Midbrain (tissue), 1 donor: ENCODE measurements at places on chromosomes 4 and X.

GRCh38 chrX:109889289-109890006 lies 113.5 kb upstream of the TMEM164 start:
- DNase-seq, result peak; percentile 33

DNA sequence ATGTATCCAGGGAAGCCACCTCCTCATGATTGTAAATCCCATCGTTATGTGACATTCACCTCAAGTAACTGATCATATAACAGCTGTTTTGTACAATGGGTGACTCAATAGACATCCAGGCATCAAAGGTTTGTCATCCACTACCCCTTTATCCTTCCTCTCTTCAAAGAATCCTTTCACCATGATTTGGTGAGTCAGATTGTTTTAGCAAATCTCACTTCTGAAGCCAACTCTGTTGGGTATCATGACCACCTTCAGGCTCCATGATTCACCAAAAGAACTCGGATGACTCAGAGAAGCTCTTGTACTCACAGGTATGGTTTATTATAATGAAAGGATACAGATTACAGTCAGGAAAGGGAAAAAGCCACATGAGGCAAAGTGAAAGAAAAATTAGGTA lies 132.1 kb downstream of the PWWP3B start:
- no peak for DNase-seq

DNA sequence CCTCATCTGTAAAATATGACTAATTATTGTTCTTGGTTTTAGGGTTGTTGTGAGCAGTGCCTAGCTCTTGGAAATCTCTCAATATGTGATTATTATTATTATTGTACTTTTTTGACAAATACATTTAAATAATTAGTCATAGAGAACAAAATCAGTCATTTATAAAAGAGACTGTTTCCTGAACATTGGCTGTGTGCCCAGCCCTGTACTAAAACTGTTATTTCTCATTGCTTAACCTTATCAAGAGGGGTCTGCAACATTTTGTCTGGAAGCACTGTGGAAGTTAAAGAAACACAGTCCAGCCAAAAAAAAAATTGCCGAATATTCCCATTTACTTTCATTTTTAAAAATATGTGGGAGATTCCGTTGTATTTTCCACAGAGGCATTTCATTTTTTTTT lies 989.2 kb upstream of the SLIT2 start:
- DNase-seq, result no peak

GRCh38 chr4:13963601-13964000 lies 336.1 kb upstream of the BOD1L1 start:
- DNase-seq, result no peak

GRCh38 chr4:32909736-32910135 lies 2189.6 kb downstream of the PCDH7 start:
- DNase-seq, result no peak

DNA sequence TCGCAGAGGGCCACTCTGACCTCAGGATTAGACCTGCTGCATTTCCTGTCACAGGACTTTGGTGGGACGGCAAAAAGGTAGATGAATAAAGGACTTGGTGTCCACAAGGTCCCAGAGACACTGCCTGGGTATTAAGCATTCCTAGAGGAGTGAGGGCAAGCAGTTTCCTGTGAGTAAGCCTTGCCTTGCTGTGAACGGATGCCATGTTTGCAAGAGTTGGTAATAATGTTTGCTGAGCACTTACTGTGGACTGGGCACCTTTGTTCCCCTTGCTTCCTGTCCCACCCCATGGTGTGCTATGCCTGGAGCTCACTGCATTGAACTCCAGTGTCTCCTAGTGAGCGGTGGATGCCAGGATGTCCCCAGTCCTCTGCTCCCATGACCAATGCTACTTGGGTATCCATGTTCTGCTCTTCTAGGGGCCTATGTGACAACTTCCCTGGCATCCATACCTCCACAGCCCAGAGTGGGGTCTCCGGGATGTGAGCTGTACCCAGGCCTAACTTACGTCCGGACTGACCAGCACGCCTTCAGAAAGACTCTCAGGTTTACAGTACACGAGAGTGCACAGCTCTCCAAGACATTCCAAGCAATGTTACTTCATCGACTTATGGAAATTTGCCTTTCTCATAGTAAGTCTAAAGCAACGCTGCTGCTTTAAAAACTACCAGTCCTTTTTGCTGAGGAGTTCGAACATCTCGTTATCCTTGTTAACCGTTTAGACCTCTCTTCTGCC lies 95.5 kb upstream of the MSX1 start:
- no peak for DNase-seq

DNA sequence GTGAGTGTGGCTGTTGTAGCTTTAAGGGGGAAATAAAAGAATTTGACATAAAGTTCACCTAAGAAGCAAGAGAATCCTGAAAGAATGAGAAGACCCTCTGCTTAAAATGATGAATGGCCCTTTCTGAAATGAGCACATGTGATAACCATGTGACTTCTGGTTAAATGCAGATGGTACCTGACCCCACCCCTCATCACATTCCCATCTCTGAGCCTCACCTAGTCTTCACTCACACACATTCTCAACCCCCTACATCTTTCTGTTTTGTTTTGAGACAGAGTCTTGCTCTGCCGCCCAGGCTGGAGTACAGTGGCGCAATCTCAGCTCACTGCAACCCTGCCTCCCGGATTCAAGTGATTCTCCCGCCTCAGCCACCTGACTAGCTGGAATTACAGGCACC lies 31.5 kb downstream of the SEPTIN6 start:
- no peak for DNase-seq

- no peak for DNase-seq
These were observed 332.1 kb downstream of the ARAP2 start for GRCh38 chr4:35912174-35912573.

DNA sequence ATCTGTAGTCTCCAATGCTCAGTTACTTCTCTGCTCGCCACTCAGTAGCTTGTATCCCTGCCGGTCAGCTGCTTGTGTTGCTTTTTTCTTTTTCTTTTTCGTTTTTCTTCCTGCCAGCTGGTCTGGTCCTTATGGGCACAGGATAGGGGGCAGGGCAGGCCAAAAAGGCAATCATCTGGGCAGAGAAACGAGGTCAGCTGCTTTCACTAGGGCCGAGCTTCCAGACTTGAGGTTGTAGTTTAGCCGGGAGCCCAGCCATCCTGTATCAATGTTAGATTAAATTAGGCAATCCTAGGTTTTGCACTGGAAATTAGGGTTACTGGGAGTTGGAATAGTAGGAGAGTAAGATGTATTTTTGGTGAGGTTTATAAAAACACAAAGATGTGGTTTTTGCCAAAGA lies 3.4 kb downstream of the ARSF start:
- no peak for DNase-seq

DNA sequence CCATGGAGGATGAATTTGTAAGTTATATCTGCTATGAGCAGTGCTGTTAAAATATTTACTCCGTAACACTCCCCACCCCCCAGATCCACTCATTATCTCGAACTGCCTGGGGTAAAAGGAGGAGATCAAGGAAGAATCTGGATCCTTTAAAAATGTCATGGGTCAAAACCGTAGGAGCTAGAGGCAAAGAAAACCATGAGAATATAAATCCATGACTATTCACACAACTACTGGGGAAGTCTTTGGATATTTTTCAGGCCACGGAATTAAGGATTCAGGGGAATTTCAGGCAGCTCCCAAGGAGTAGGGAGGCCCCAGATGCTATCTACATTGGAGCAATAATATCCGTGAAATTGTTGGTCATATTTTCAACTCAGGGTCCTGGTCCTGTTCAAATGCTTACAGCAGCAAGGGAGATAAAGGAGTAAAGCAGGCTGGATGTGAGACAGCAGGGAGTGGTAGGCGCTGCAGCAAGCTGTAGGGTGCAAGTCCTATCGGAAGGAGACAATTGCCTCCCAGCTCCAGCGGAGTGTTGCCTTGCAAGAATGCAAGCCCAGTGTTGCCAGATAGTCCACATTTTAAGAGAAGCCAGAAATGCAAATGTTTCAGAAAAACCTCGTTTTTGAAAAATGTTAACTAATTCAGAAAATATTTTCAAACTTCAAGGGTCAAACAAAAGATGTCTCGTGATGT lies 116.2 kb upstream of the KIT start:
- no peak for DNase-seq

- peak; percentile 83 for DNase-seq
These were observed 39.0 kb downstream of the FAM53A start for GRCh38 chr4:1644891-1645657.

DNA sequence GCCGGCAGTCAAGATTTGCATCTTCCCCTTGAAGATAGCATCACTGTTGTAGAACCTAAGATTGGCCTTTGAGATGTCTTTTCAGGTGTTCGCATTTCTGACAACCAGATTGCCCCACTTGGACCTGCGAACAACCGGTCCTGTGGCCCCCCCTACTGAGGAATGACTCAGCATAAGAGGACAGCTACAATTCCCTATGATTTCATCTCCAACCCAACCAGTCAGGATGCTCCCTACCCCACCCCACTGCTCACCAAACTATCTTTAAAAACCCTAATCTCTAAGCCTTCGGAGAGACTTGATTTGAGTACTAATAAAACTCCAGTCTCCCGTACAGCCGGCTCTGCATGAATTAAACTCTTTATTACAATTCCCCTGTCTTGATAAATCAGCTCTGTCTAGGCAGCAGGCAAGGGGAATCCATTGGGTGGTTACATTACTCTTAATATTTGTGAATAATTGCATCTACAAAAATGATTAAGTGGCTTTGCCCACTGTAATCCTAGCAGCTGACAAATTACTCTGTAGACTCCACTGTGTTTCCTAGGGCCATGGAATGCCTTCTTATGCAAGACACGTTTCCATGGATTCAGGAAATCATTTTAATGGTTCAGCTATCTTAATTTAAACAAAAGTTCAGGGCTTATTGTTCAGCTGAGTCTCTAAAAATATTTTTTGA lies 95.4 kb downstream of the GPR143 start:
- peak; percentile 12 for DNase-seq

GRCh38 chr4:7419961-7420660 lies 14.6 kb downstream of the PSAPL1 start:
- DNase-seq, result no peak

DNA sequence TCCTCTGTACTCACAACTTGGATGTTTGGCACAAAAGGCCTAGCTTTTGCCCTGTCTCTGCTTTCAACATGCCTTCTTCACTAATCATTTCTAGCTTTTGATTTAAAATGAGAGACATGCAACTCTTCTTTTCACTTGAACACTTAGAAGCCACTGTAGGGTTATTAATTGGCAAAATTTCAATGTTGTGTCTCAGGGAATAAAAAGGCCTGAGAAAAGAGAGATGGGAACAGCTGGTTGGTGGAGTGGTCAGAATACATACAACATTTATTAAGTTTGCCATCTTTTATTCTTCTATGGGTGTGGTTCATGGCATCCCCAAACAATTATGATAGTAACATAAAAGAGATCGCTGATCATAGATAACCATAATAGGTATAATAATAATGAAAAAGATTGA lies 114.3 kb downstream of the FBXW7 start:
- DNase-seq, result no peak

- DNase-seq, result no peak
These were observed 79.5 kb upstream of the SLIT2 start for GRCh38 chr4:20172070-20172760.

DNA sequence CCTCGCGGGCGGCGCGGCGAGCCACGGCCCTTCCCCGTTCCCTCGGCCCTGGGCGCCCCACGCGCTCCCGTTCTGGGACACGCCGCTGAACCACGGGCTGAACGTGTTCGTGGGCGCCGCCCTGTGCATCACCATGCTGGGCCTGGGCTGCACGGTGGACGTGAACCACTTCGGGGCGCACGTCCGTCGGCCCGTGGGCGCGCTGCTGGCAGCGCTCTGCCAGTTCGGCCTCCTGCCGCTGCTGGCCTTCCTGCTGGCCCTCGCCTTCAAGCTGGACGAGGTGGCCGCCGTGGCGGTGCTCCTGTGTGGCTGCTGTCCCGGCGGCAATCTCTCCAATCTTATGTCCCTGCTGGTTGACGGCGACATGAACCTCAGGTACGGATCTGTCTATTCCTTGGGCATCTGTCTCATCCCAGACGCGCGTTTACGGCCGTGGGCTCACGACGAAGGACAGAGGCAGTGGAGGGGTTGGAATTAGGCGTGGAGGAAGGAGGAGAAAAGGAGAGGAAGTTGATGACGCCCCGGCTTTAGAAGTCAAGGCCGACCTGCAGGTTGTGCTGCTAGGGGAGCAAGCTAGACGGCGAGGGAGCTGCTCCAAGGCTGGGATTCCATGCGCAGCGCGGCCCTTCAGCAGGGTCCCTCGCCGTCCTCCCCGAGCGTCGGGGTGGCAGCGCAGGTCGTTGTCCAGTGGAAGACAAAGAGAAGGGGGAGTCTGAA lies 792 bp downstream of the SLC10A4 start:
- no peak for DNase-seq

GRCh38 chr4:173651651-173652282 lies 121.7 kb upstream of the HAND2 start:
- DNase-seq, result no peak

DNA sequence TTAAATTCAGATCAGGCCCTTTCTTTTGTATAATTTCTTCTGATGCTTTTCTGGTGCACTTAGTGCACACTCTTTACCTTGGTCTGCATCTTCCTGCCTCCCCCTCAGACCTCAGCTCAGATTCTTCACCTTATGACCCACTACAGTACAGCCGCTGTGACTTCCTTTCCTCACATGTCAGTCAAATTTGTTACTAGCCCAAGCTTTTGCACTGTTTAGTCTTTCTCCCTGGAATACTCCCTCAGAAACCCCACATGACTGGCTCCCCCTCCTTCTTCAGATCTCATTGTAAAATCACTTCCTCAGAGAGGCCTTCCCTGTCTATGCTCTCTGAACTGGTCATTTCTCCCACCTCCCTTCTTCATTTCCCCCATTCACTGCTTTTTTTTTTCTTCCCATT lies 132.9 kb downstream of the FRAS1 start:
- DNase-seq, result no peak

GRCh38 chr4:26369132-26369531 lies 48.3 kb downstream of the RBPJ start:
- DNase-seq, result no peak

DNA sequence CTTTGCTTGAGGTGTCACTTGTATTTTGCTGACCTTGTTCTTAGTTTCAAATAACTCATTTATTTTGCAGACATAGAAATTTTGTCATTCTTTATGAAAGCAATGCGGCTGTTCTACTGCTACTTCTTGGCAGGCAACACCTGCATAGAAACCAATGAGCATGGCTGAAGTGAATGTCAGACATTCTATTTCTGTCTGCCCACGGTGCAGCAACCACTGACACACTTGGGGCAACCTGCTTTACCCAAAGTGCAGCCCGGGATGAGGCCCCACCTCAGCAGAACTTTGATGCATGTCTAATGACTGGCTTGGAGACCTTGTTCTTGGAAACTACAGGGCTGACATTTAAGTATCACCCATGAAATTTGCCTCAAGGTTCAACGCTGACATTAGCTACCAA lies 93.6 kb downstream of the RBM47 start:
- no peak for DNase-seq

- DNase-seq, result no peak
These were observed 57.1 kb downstream of the FREM3 start for GRCh38 chr4:143643399-143643798.

- DNase-seq, result no peak
These were observed 103.4 kb upstream of the TEX13A start for GRCh38 chrX:105323928-105324327.

DNA sequence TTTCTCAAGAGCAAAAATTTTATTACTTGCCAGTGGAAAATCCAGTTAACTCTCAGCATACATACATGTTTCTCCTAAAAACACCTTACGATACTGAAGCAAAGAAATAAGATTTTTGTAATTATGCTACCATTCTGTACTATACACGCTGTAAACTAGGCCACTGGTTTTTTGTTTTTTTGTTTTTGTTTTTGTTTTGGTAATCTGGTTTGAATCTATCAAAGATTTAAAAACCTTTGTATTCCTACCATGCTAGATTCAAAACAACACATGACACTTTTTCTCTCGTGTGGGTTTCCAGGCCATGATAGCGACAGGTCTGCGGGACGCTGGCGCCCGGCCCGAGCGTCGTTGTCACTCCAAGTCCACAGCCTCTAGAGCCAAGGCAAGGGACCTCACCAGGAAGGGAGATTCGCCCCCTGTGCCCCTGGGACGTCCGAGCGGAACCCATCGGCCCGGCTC lies 723 bp downstream of the TMEM192 start:
- no peak for DNase-seq
